ENCODE measurements at places on chromosomes 7 and 10.
A peak's percentile ranks its signal among the peaks of the same experiment; 100 is the strongest.

GRCh38 chr7:101108330-101108857 lies 18.5 kb upstream of the SERPINE1 start:
- no peak for DNase-seq

GRCh38 chr7:99897322-99898022 lies 20.6 kb upstream of the OR2AE1 start:
- DNase-seq, result no peak

DNA sequence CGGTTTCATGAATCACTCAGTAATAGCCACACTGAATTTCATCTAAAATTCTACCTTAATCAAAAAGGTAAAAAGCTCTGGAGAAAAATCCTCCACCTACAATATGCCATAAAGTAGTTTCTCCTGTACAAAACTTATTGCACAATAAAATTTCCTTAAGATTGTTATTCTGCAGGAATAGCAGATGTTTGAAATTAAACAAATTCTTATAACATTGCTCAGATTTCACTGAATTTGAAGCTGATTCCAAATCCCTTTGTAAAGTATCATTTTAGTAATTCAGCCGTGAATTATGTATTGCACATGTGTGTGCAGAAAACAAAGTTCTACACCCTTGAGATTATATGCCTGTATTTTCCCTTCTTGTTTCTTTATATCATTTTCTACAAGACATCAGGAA lies 123.8 kb downstream of the AMPH start:
- peak; percentile 10 for DNase-seq

- DNase-seq, result no peak
Observed at GRCh38 chr10:22429981-22430421, 84.7 kb downstream of the SPAG6 start.

DNA sequence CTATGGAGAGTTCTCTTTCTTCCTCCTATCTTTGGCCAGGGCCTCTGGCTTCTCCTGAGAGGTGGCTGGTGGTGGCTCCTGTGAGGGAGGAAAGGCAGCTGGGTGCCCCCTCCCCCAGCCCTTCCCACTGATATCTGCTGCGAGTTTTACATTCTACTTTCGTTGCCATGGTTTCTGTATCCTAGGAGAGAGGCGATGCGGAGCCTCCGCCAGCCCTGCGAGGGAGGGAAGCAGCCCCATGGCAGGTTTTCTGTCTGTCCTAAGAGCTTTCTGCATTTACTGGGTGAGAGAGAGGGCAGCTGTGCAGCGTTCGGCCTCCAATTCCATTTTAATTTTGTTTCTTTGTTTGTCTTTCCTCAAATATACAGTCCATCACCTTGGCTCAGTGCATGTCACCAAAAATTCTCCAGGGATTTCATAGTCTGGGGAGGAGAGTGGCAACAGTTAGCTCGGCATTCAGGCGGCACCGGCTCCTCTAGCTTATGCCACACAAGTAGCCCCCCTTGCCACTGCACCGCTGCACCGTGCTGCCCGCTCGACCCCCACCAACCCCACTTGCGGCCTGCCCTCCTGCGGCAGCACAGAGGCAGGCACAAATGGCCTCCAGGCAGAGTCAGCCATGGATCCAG lies 20.4 kb downstream of the DNAJB12 start:
- DNase-seq, result no peak

GRCh38 chr10:5508161-5508604 lies 8.8 kb upstream of the CALML5 start:
- DNase-seq, result no peak

GRCh38 chr10:3807211-3807927 lies 22.4 kb upstream of the KLF6 start:
- DNase-seq, result no peak

- no peak for DNase-seq
Observed at GRCh38 chr7:17466216-17466615, 167.8 kb downstream of the AHR start.

DNA sequence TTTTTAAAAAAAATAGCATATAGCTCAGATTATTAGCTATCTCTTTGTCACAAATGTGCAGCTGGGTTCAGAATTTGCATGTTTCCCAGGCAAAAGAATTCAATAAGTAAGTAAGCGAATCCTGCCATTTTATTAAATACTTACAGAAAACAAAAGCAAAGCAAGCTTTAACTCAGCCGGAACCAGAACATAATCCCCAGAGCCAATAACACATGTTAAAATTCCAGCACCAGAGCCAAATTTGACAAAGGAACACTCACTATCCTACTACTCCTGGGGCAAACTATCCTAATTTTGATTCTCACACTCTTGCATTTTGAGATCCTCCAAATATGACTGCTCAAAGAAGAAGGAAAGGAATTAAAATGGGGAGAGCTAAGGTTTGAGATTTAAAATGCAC lies 32.6 kb downstream of the LRRTM3 start:
- no peak for DNase-seq

DNA sequence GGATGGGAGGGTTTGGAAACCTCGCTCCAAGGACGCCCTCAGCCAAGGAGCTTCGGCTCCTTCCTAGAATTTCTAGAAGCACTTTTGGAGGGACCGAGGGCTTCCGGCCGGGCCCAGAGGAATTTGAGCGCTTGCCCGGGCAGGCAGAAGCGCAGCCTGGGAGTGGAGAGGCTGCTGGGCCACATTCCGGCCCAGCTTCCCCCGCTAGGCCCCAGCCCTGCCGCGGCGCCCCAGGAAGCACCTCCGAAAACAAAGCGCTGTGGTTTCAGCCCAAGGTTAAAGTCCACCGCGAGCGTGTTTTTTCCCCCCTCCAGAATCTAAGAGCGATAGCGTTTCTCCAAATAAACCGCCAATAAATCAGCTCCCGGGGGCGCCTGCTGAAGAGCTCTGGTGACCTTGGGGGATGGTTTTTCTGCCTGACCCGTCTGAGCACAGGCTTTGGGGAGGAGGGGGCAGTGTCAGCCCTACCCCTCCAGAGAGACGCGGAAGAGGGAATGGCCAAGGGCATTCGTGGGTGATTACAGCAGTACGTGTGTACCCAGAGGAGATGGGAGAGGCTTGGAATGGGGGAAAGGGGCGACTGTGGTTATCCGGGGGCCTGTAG lies 5.7 kb upstream of the TNRC18 start:
- no peak for DNase-seq

DNA sequence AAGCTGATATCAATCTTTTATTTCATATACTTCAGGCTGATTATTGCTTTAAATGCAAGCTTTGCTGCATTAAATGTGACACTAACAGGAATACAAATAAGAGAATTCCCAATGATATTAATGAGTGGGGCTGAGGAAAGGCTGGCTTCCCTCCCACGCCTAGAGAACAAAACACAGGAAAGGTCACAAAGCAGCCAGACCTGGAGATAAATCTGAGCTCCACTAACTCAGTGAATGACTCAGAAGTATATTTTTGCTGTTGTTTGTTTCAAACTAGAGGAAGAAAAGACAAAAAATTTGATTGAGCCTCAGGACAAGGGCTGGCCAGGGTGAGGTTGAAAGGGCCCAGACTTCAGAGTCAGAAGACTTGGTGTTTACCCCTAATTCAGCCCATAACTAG lies 88.1 kb downstream of the XPNPEP1 start:
- no peak for DNase-seq

DNA sequence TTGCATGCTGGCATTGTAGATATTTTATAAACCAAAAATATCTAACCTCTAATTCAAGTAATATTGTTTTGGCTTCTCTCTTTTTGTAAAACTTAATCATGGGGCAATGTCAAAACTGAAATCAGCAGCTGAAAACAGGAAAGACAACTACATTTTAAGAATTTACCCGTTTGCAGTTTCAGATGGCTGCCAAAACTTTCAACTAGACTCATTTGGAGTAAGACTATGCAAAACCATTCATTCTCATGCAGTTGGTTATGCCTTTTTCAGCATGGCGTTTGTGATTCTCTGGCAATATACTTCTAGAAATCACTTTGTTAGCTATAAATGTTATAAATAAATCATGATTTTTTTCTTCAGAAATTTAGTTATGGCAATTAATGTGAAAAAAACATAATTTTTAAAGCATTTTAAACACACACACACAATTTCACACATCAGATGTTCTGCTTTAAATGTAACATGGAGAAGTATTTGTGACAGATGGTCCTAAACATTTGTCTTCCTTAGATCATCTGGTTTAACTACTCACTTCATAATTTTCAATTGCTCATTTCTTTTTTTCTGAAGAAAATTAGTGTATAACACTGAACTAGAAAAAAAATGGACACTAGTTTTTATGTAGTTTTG lies 116.4 kb downstream of the ITGB8 start:
- no peak for DNase-seq

Measured in AG09319 (cell line).